ENCODE measurements at places on chromosomes 13 and 19. TPM values are rescaled to one million over a fixed set of nuclear protein-coding genes. Genes with fewer than 3 reads are reported as not detected.

GRCh38 chr19:7287722-7288121 lies 6.5 kb downstream of the INSR start:
- DNase-seq = no peak
- peak overlapping the region; percentile 52 for H3K27ac ChIP-seq
- H3K4me3 ChIP-seq = no peak overlapping the region
- no peaks in the 10 kb centered on the region for H3K36me3 ChIP-seq

RXFP2 gene
- total RNA-seq = 8.2 TPM

CCDC9 gene
- 4.9 TPM for total RNA-seq

DNA sequence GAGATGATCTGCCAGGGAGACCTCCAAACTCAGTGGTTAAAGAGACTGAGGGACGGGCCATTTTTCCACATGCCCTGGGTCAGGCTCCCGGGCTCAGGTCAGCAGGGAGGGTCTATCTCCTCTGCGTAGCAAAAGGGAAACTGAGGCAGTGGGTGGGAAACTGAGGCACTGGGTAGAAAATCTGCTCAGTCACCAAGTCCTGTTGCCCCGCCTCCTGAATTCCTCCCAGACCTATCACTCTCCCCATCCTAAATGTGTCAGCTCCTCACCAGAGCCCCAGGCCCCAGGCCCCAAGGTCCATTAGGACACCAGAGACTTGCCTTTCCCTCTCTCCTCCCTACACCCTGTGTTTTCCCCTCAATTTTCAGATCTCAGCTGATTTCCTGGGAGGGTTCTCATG lies 2.4 kb downstream of the CD320 start:
- H3K4me1 ChIP-seq = peaks cover 3% of the 10 kb centered on the region
- H3K36me3 ChIP-seq = no peaks in the 10 kb centered on the region
- DNase-seq = peak; percentile 10
- H3K4me3 ChIP-seq = no peak overlapping the region
- H3K27ac ChIP-seq = peak overlapping the region; percentile 34
- no peaks in the 10 kb centered on the region for H3K27me3 ChIP-seq

- no peak overlapping the region for H3K27ac ChIP-seq
- H3K36me3 ChIP-seq = no peaks in the 10 kb centered on the region
- no peaks in the 10 kb centered on the region for H3K27me3 ChIP-seq
- no peak overlapping the region for H3K4me3 ChIP-seq
These were observed 145.5 kb upstream of the MAB21L1 start for GRCh38 chr13:35621989-35622388.

DNA sequence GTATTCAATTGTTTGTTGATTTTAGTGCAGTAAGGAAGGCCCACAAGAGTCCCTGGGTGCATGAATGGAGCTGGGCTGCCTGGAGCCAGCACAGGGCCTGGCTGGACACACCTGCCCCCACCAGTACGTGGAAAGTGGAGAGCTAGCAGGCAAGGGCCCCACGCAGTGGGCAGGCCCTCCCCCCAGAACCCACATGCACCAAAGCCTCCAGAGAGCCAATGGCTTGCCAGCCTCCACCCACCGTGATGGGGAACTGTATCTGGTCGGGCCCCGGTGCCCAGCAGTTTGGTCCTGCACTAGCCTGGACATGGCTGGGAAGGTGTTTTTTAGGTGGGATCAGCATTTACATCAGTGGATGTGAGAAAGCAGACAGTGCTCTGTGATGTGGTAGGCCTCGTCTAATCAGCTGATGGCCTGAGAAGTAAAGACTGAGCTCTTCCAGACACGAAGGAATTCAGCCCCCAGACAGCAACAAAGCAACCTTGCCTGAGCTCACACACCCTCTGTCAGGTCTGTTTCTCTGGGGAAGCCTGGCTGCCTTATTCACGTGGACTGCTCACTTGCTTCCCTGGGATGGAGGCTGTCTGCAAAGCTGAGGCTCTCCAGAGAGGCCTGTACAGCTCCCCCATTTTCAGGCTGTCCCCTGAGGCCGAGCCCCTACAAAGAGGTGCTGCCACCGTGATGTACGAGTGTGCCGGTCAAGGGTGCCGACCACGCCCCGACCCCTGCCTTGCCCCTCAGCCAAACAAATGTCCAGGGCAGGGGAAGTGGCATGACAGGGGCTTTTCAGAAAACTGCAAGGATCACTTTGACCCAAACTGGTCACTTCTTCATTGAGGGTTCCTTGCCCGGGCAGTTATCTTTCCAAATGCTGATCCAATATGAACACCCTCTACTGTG lies 27.5 kb downstream of the RAB20 start:
- no peaks in the 10 kb centered on the region for H3K36me3 ChIP-seq
- H3K27ac ChIP-seq = no peak overlapping the region
- no peak for DNase-seq
- H3K27me3 ChIP-seq = no peaks in the 10 kb centered on the region

LIM2 gene
- total RNA-seq = not detected

DOCK6 gene
- 30.1 TPM for total RNA-seq

DNA sequence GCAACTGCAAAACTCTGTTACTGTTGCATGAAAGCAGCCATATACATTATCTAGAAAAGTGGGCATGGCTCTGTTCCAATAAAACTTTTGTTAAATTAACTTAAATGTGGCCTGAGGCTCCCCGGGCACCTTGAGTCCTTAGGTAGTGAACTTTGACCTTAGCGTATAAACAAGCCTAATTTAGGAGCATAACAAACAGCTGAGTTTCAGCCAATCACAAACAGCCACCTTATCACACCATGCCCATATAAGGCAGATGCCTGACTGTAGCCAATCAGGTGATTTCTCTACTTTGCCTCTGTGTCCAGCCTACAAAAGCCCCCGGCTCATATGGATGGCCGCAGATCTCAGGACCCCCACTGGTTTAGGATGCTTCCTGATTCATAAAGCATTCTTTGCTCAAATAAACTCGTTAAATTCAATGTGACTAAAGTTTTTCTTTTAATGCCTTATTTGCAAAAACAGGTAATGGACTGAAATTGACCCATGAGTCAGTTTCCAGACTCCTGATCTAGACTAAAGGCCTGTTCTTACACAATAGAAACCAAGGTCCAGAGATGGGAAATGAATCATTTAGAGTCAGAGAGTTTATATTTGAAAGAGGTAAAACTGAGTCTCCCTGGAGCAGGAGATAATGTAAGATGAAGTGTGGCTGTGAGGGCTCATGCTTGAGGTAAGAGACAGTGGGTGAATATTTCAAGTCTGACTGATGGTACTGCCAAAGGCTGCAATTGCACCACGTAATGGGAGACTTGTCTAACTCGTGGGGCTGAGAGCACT lies 130.2 kb downstream of the FGF9 start:
- no peak overlapping the region for H3K4me3 ChIP-seq
- no peak for DNase-seq
- H3K27ac ChIP-seq = no peak overlapping the region
- no peaks in the 10 kb centered on the region for H3K4me1 ChIP-seq
- H3K27me3 ChIP-seq = no peaks in the 10 kb centered on the region

RUBCNL gene
- 2.2 TPM for total RNA-seq

- H3K4me1 ChIP-seq = peaks cover 16% of the 10 kb centered on the region
- H3K27ac ChIP-seq = no peak overlapping the region
- DNase-seq = no peak
- H3K4me3 ChIP-seq = no peak overlapping the region
- no peaks in the 10 kb centered on the region for H3K27me3 ChIP-seq
These were observed 223.6 kb downstream of the FOXO1 start for GRCh38 chr13:40442826-40443225.

VMAC gene
- total RNA-seq = 2.6 TPM

CCDC61 gene
- total RNA-seq = 21.5 TPM

SHISA7 gene
- total RNA-seq = not detected

EXOC3L2 gene
- 5.6 TPM for total RNA-seq

GRCh38 chr13:94917824-94918223 lies 205.5 kb upstream of the SOX21 start:
- no peak overlapping the region for H3K27ac ChIP-seq
- no peaks in the 10 kb centered on the region for H3K4me1 ChIP-seq
- H3K36me3 ChIP-seq = no peaks in the 10 kb centered on the region
- H3K4me3 ChIP-seq = no peak overlapping the region

DNA sequence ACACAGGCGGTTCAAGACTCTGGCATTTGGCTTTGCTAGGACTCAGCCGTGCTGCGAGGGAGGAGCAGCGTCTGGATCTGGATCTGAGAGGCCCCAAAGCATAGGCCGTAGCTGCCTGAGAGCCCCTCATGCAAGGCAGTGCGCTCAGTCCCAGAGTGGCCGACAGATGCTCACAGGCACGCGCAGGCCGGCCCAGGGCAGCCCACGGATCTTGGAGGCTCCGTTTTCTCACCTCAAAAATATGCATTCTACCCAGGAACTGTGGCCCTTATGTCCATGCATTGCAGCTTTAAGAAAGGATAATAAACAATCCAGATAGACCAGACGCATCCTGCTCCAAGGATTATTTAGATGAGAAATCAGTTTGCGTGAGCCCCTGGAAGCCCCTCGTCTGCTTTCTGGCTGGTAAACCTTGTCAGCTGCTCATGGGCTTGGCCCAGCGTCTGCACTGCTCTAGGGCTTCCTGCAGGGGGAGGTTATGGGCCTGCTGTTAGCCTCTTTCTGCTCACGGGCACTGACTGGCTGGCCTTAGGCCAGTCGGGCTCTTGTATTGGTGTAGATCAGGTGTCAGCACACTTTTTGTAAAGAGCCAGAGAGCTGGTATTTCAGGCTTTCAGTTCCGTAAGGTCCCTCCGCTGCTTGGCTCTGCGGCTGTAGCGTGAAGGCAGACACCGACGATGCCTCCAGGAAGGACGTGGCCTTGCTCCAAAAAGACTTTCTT lies 24.2 kb downstream of the TEX29 start:
- no peak overlapping the region for H3K4me3 ChIP-seq
- H3K4me1 ChIP-seq = no peaks in the 10 kb centered on the region

DNA sequence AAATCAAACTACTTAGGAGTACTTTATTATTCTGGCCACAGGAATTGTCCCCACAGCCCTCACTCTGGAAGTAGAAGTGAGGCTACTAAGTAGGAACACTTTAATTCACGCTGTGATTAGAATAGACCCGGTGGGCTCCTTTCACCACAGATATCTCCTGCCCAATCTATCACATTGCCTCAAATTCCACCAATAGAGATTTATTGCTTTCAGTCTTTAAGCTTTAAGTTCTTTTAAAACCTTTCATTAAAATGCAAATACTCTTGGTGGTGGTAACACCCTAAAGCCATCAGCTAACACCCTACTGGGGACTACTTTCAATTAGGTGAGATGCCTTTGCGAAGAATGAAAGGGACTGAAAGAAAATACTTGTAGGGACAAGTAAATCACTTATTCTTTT lies 181.9 kb downstream of the DACH1 start:
- H3K4me1 ChIP-seq = no peaks in the 10 kb centered on the region
- no peak overlapping the region for H3K4me3 ChIP-seq
- H3K27me3 ChIP-seq = no peaks in the 10 kb centered on the region
- no peak overlapping the region for H3K27ac ChIP-seq

DNA sequence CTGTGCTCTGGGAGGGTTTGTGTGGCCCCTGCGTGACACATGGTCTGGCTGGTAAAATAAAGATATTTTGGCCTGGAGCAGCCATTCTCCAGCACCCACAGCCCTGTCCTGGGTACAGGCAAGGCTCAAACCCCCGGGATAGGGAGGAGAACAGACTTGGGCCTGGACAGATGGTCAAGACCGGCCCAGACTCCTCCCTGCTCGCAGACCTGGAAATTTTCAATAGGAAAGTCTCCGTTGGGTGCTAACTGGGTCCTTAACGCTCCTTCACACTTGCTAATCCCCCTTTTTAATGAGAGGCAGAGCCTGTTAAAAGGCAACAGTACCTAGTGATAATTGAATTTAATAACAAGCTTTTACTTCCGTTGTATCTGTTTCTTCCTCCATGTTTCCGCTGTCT lies 2.5 kb downstream of the PALM start:
- H3K27ac ChIP-seq = peak overlapping the region; percentile 88
- H3K4me3 ChIP-seq = no peak overlapping the region
- no peaks in the 10 kb centered on the region for H3K4me1 ChIP-seq
- no peaks in the 10 kb centered on the region for H3K36me3 ChIP-seq
- DNase-seq = no peak

SPC24 gene
- total RNA-seq = 2.3 TPM

GADD45B gene
- 17.6 TPM for total RNA-seq

CGB7 gene
- not detected for total RNA-seq

DNA sequence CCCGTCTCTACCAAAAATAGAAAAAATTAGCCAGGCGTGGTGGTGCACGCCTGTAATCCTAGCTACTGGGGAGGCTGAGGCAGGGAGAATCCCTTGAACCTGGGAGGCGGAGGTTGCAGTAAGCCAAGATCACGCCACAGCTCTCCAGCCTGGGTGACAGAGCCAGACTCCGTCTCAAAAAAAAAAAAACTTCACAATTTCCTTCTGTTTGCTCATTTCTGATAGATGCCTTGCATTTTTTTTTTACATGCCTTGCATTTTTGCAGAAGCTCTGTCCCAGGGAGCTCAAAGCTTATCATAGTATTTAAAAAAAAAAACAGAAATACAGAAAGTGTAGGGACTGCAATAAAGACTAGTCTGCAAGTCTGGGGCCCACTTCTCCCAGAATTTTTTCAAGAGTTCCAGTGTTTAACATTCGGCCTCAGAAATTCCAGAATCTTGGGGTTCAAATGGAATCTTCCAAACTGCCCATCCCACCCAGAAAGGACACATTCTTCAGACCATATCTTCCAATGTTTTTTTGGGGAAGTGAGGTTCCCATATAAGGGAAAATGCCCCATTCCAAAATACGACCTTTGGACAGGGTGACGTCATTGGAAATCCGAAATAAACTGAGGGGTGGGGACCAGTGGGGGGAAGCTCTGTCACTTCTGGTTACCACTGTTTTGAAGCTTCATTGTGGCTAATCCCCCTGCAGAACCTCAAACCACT lies 17.2 kb upstream of the RAB8A start:
- no peak overlapping the region for H3K4me3 ChIP-seq
- no peaks in the 10 kb centered on the region for H3K4me1 ChIP-seq
- no peaks in the 10 kb centered on the region for H3K36me3 ChIP-seq
- no peaks in the 10 kb centered on the region for H3K27me3 ChIP-seq

DNA sequence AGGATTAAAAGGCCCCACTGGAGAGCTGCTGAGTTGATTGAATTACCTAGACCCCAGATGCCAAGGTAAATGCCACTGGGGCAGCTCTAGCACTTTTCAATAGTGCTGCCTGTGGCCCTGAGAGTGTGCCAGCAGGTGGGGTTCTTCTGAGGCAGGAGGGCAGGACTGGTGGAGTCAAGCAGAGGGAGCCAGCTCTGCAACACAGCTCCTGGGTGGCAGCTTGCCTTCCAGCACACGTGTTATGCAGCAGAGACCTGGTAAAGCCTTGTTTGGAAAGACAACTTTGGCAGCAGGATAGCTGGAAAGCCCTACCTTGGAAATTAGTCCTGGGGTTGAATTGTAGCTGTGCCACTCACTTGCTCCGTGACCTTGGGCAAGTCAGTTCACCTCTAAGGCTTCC lies 306.6 kb downstream of the ATP8A2 start:
- H3K4me3 ChIP-seq = no peak overlapping the region
- H3K27me3 ChIP-seq = no peaks in the 10 kb centered on the region
- no peaks in the 10 kb centered on the region for H3K4me1 ChIP-seq
- H3K36me3 ChIP-seq = no peaks in the 10 kb centered on the region
- H3K27ac ChIP-seq = no peak overlapping the region

All from uterus (tissue), 4 donors.